ENCODE measurements at places on chromosomes 2 and 18.
A peak's percentile ranks its signal among the peaks of the same experiment; 100 is the strongest.

DNA sequence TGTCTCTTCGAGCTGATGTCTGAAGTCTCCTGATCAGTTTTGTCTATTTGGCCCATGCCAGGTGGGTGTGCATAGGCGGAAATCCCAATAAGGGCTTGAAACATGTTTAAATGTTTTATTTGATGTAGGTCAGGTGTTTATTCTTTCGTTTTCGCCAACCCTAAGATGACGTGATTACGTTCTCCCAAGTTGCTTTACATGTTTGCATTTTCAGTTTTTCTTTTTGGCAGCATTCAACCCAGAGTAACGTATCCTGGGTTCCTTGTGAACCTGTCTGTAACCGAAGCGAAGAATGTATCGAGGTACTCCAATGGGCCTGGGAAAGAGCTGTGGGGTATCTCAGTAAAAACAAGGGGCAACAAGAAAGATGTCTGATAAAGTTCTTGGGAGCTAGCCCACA, 3.1 kb downstream of the ALPK2 start:
- DNase-seq, result no peak

DNA sequence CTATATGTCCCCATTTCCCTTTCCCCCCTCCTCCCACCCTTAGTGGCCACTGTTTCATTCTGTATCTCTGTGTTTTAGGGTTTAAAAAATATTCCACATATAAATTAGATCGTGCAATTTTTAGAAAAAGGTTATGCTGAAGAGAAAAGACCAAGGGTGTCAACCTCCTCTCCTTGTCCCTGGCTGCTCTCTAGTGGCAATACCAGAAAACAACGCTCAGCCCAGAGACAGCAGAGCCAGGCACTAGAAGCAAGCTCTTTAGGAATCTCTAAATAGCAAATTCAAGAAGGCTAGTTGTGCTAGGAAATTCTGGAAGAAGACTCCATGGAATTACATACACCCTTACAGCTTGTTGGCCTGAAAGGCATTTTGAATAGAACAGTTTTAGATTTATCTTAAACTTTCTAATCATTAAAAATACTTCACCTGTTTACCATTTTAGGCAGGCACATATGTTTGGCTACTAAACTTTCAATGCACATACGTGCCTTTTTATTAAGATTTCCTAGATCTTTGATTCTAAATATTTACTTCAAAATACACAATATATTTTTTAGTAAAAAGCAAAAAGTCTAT, 35.1 kb upstream of the RASGRP3 start:
- DNase-seq, result peak; percentile 36

DNA sequence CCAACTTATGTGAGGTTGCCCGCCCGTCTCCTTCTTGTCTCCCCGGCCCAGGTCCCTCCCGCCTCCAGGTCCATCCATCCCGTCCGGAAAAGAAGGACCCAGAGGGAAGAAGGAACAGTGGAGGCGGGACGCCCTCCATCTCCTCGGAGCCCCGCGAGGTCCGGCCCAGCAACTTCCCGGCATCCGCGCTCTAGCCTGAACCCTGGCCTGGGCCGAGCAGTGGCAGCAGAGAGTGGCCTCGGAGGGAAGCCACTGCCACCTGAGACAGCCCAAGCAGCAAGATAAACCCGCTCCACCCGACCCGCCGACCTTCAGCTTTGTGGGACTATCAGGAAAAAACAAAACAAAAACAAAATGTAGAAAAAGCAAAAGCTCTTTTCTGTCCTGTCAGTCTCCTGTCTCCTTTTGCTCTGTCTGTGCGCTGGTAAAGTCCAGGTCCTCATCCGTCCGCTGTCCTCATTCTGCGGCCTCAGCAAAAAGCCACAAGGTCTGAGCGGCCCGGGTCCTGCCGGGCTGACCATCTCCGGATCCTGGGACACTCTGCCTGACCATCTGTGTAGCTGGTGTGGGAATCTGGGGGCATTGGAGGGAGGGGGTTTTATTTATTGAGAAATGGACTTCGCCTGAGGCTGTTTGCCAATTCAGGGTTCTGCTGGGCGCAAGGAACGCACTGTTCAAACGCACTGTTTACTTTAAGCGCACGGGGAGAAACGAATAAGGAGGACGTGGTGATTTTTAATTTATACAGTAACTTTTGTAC, 3.1 kb downstream of the DLX1 start:
- DNase-seq, result no peak

DNA sequence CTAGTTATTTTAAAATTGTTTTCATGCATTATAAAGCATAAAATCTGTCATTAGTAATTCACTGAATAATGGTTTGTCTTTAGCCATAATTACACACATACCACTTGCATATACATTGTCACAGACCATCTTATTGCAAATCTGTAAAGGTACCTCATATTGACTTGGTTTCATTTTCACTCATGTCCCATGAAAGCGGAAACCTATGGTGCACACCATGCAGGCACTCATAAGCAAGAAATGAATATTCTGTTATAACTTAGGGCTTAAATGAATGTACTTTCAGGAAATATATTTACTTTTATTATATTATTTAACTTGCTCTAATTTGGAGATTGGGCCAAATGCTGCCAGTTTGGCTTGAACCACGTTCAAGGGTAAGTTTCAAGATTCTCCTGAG, 29.2 kb upstream of the STK17B start:
- DNase-seq, result no peak

- DNase-seq, result no peak
Observed at GRCh38 chr2:43524177-43524965, 71.5 kb downstream of the THADA start.

GRCh38 chr2:71898851-71899681, 248.6 kb downstream of the CYP26B1 start:
- DNase-seq, result no peak

DNA sequence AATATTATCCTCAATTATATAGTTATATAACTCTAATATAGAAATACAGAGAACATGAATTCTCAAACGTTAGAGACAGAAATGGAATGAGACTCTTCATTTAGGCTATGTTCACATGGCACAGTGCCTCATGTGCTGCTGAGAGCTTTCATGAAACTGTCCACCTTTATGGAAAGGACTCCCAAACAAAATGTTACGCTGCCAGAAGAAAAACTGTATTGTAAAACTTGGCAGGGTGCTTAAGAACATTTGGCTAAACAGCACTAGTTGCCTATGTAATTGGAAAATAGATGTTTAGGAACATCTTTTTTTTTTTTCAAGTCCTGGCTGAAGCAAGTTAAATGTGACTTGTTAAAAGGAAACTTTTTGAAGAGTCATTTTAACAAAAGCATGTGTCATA, 396.0 kb downstream of the ERBB4 start:
- DNase-seq, result no peak

- no peak for DNase-seq
Observed at GRCh38 chr2:135821190-135821589, 15.8 kb downstream of the LCT start.

DNA sequence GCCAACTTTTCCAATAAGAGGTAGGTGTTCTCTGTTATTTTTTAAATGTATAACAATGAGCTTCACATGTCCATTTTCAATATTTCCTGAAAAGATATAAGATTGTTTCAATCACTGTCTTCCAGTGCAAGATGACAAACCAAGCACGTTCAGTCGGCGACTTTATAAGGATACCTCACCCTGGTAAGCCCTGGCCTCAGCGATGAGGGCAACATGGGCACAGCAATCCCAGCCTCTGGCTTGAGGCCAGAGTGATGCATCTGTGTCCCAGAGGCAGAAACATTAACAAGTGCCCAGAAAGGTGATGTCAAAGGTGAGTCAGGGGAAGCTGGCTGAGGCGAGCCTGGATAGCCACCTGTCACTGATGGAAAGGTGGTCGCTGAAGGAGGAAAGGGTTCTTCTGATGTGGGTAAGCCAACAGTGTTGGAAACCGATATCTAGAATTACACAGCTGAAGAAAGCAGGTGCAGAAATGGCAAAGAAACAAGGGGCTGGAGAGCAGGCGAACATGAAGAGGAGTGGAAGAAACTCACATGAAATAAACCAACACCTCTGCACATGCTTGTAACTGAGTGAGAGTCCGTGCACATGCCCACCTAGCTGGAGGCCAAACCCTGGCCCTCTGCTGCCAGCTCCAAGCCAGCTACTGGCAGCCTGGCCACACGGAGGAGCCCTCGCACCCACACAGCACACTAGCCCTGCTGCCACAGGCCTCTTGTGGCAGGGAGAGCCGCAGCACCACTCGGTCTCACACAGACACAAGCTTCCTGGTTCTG, 65.5 kb downstream of the FBXO15 start:
- DNase-seq, result no peak

DNA sequence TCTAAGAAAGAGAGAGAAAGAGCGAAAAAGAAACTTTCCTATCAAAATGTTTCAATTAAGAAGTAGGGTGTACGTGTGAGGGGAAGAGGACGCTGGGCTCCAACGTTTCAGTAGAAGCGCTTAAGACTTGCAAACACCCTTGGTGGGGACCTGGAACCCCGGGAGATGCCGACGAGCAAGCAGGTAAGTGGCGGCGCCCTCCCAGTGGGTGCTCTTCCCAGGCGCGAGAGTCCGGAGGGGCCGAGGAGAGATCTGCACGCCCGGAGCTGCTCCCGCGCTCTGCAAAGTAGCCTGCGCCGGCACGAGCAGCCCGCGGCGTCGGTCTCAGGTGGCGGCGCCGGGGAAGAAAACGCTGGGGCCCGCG, 678 bp upstream of the OTX1 start:
- no peak for DNase-seq

DNA sequence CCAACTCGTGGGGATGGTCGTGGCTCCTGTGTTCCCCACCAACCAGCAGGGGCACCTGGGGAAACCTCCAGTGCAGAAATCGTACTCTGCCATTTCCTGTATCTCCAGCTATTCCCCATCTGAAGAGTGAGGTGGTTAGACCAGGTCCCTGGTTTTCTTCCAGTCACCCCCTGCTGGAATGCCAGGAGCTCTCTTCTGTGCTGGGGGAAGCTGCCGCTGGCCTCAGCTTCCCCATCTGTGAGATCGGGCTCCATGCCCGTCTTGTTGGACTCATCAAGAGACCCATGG, 119.7 kb downstream of the INHBB start:
- DNase-seq, result no peak

DNA sequence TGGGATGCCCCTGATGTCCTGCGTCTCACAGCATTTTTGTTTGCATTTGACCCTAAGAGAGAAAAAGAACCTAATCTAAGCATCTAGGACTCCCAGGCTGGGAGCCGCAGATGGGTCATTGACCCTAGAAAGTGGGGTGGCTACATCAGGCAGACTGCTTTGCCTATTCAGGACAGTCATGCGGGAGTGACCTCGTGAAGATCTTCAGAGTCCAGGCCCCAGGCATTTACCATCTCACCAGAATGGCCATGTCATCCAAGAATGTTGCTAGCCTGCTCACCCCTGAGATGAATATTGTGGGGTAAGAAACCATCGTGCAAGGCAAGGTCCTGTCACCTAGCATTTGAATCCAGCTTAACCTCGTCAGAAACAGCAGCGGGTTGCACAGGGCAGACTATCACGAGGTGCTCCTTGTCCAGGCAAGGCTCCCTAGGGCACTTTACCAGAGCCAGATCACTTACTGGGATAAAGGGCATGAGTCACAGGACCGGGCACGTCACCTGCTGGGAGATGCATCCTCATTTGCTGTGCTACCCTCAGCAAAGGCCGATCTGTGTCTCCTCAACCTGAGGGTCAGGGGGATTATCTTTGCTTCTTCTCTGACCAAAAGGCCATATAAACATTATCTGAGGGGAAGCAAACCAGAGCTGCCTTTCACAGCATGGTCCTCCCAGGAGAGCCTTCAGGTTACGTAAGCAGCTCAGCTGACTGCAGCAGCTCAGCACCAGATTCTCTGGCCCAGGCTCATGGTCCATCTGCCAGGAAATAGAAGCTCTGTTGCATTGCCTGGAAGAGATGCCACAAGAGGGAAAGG, 162.3 kb downstream of the ACKR3 start:
- DNase-seq, result peak; percentile 31

DNA sequence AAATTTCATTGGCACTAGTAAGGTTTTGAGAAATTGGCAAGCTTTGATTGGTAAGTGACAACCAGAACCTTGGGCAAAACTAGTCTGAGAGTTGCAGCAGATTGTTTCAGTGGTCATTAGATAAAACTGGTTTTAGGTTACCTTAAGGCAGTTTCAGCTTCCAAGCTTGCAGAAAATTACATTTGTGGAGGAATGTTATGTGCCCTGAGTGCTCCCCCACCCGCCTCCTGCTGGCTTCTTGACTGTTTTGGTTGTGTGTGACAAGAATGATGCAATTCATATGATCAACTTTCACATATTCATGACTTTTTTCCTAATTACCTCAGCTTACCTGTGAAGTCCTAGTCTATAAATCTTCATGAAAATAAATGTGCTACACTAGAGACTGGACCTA, 599.5 kb upstream of the ZNF804A start:
- no peak for DNase-seq

- DNase-seq, result no peak
Observed at GRCh38 chr2:175516555-175516954, 335.0 kb upstream of the ATP5MC3 start.

DNA sequence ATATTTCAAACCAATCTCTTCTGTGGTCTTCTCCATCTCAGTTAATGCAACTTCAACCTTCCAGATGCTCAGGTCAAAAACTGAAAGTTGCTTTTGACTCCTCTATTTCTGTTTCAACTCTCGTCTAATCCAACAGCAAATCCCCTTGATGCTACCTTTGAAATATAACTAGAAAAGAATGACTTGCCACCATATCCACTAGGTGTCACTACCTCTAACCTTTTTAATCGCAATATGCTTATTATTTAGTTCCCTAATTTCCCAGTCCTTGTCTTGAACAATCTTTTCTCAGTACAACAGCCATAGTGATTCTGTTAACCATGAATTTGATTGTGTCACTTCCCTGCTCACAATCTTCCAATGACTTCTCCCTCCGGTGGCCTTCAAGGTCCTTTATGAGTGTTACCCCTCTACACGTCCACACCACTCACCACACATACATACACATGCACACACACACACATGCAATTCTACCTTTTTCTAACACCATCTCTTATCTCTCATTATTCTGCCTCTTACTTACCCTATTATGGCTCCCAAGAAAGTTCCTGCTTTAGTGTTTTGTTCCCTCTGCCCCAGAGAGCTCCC, 245.5 kb upstream of the KCNJ3 start:
- DNase-seq, result no peak

GRCh38 chr18:33472509-33472908, 32.0 kb upstream of the CCDC178 start:
- no peak for DNase-seq

GRCh38 chr2:106890606-106891005, 4.6 kb upstream of the ST6GAL2 start:
- no peak for DNase-seq

- no peak for DNase-seq
Observed at GRCh38 chr2:232588680-232589585, 38.4 kb downstream of the EIF4E2 start.

Data from amygdala (tissue), 56 donors.